ENCODE measurements at places on chromosomes 4 and X.

DNA sequence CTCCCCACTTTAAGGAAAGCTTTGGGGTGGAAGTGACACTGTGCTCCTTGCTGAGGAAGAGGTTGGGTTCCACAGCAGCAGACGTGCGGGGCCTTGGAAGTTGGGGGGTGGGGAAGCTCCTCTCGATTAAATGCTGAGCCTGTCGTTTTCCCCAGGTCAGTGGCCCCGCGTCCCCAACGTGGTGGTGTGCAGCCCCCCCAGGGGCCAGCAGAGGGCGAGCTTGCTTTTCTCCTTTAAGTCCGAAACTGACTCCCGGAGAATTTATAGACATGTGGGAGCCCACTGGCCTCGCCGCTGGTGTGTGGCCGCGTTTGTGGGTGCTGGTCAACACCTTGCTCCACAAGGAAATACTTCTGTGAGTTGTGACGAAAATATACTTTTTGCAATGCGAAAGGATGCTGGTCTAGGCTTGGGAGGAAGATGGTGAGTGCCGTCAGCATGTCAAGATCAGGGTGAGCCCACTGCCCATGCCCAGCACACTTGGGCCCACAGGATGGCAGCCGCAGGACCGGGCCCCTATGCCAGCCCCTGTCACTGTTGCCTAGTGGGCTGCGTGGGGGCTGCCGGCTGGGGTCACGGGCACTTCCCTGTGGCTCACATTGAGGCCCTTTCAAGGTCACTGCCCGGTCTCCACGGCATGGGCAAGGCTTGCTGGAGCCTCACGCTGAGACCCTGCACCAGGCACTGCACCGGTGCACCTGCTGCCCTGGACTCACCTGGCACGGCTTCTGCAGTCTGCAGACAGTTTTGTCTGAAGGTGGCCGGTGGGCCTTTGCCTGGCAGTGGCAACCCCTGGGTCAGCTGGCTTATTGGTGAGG, 9.4 kb downstream of the UVSSA start:
- peak; percentile 46 for DNase-seq

DNA sequence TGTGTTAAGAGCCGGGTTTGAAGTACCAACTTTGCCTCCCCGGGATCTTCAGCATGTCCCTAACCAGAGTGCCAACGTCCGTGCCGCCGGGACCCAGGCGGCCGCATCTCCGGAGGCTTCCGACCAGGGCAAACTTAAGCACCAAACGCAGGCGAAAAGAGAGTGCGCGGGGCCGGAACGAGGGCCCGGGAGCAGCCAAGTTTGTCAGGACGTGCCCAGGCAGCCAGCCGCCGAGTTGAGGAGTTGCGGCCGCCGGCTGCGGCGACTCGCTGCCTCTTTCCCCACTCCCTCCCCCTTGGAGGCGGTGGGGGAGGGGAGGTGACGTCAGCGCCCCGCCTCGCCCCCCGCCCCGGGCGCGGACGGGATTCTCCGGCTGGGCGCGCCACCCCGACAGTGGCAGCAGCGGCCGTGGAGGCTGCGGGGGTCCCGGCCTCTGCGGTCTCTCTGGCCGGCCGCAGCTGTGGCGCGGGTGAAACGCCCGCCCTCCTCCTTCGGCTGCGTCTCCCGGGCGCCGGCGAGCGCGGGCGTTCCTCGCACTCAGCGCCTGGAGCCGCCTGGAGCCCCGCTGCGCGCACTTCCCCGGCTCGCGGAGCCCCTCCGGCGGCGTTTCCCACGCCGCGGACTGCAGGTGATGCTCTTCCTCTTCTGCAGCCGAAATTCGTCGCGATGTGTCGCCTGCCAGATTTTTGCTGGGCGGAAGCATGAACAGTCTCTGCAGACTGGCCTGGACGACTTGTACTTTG, 2.9 kb upstream of the FAT1 start:
- DNase-seq = no peak

- DNase-seq = no peak
These were observed 264.2 kb upstream of the ETNPPL start for GRCh38 chr4:109027016-109027500.

DNA sequence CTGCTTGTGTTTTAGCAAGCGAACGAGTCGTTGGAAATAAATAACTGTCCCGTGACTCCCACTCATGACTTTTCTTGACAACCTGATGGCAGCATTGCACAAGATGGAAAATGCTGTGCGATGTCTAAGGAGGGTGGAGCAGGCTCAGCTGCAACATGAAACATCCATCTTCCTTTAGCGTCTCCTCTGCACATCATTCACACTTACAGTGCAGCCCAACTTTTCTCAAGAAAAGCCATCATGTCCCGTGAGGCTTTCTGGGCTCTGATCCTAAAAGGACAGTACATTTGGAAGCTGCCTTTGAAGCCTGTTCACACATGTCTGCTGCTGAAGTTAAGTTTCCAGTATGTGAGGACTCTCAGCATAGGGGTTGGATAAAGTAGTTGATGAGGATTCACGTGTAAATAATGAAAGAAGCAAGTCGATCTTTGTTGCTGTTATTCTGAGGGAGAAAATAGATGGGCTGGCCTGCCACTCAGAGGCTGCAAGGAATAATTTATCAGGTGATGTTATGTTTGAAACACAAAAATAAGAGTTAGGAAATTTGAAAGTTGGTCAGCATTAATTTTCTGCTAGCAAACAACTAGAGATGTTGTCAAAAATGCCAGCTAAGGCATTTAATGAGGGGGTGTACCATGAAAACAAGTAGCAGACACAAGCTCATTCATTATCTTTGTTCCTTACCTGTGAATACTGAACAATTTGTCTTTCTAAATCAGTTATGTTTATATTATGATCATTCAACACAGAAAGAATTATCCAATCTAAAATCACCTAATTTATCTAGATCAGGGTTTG, 328.7 kb upstream of the ZFP42 start:
- no peak for DNase-seq

DNA sequence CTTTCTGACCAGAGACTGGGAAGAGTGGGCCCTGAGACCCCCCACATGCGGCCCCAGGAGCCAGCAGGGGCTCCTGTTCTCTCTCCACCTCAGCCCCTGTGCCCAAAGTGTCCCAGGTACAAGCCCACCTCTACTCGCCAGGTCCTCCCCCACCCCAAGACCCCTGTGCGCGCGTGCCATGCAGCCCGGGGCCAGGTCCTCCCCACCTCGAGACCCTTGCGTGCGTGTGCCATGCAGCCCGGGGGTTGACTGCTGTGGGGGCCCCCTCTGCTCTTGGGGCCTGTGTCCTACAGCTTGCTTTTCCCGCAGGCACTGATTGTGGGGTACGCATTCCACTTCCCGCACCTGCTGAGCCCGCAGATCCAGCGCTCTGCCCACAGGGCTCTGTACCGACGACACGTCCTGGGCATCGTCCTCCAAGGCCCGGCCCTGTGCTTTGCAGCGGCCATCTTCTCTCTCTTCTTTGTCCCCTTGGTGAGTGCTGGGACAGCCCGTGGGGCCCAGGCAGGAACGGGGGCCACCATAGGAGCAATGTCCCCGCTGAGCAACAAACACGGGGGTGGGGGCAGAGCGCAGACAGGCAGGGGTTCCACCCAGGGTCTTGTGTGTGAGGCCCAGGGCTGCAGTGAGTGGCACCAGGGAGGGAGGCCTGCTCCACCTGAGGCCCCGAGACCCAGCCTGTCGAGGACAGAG, 20.3 kb downstream of the DGKQ start:
- no peak for DNase-seq

DNA sequence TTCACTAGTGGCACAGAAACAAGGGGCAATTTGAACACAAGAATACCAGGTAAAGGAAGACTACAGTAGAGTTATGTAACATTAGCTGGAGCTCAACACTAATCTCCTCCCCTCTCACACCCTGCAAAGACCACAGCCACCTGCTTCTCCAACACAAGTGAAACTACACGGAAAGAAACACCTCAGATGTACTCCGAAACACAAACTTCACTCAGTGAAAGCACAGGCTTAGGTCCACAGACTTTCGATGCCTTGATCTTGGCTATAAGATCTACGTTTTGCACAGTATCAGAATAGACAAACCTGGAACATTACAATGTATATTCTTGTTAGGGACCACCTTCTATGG, 7.6 kb downstream of the ACSL1 start:
- DNase-seq = no peak

DNA sequence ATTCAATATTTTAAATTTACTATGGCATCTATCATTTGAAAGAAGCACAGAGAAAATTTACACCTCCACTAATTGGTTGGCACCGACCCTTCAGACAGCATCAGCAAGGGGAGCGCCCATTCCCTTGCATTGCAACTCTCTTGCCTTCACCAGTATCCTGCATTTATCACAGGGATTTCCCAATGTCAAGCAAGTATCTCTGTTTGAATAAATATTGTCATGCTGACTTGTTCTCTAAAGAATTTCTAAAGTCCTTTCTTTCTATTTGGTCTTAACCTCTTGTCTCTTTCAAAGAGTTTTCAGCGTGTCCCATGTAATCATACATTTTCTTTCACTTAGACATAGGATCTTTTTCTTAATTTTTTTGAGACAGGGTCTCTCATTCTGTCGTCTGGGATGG, 10.4 kb downstream of the DCTD start:
- DNase-seq = no peak
